Fibroblast of lung (primary cell): ENCODE measurements at places on chromosomes 1 and 21. TPM values are rescaled to one million over a fixed set of nuclear protein-coding genes. Genes with fewer than 3 reads are reported as not detected.
A peak's percentile ranks its signal among the peaks of the same experiment; 100 is the strongest.

TLR5 gene
- 0.17 and 0.77 TPM in 2 replicates for total RNA-seq

GRCh38 chr1:215358356-215358755 lies 208.7 kb upstream of the KCTD3 start:
- no peaks in the 10 kb centered on the region for H3K27me3 ChIP-seq
- no peak for DNase-seq
- H3K4me3 ChIP-seq: no peak overlapping the region
- no peaks in the 10 kb centered on the region for H3K4me1 ChIP-seq
- no peak overlapping the region for H3K27ac ChIP-seq
- no peaks in the 10 kb centered on the region for H3K36me3 ChIP-seq

DNA sequence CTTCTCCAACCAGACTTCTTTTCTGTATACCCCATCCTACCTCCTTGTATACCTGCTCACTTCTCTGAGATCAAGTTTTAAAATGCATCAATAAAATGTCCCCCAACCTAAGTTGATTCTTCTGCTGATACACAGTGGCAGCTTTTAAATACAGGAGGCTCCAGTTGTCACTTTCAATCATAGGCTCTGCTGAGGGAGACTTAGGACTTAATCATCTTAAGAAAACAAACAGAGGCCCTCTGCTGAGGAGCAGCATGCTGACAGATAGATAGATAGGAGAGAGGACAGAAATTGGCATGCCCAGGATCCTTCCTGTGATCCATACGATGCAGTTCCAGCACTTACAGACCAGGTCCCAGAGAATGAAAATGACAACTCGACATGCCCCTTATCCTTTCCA lies 311.0 kb upstream of the PROX1 start:
- no peak overlapping the region for H3K27ac ChIP-seq
- no peaks in the 10 kb centered on the region for H3K4me1 ChIP-seq
- no peak overlapping the region for H3K4me3 ChIP-seq
- H3K27me3 ChIP-seq: no peaks in the 10 kb centered on the region

DNA sequence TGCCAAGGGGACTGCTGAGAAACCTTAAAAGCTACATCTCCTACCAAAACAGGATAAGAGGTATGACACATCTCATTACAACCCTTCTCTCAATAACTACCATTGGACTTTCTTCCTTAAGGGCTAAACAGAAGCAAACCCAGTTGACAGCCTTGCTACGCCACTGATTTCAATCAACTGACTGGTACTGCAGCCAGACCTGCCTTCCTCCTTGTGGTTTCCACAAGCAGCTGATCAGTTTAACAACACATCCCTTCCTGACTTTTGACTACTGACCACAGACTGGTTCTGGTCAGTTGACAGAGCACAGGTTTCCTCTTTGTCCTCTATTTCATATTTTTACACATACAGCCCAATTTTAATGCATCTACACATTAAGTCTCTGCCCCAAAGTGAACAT lies 108.8 kb downstream of the ADAMTS1 start:
- H3K36me3 ChIP-seq: no peaks in the 10 kb centered on the region
- no peak for DNase-seq
- H3K27me3 ChIP-seq: no peaks in the 10 kb centered on the region

DNA sequence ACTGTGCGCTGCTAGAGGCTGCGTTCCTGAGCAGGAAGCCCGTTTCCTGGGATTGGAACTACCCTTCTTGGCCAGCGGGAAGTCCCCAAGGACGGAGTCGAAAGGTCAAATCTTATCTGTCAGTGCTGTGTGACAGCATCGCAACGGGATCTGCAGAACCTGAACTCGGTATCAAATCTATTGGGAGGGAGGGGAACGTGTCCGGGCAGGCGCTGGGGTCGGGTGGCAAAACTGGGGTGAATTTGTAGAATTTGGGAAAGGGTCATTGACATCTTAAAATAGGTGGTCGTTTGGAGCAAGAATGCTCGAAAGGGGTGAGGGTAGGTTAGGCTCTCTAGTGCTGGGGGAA lies 725 bp upstream of the ARPC5 start:
- no peak for DNase-seq
- H3K4me3 ChIP-seq: peak overlapping the region; percentile 87
- H3K27me3 ChIP-seq: no peaks in the 10 kb centered on the region
- H3K27ac ChIP-seq: peak overlapping the region; percentile 67
- H3K4me1 ChIP-seq: no peaks in the 10 kb centered on the region

- no peak overlapping the region for H3K27ac ChIP-seq
- H3K27me3 ChIP-seq: peaks cover 4% of the 10 kb centered on the region
- no peaks in the 10 kb centered on the region for H3K4me1 ChIP-seq
- no peak for DNase-seq
Measured at GRCh38 chr21:42194863-42195262, 24.1 kb upstream of the ABCG1 start.
